HCT116 (cell line): ENCODE measurements at places on chromosomes 4 and X. TPM values are rescaled to one million over a fixed set of nuclear protein-coding genes. Genes with fewer than 3 reads are reported as not detected.

DNA sequence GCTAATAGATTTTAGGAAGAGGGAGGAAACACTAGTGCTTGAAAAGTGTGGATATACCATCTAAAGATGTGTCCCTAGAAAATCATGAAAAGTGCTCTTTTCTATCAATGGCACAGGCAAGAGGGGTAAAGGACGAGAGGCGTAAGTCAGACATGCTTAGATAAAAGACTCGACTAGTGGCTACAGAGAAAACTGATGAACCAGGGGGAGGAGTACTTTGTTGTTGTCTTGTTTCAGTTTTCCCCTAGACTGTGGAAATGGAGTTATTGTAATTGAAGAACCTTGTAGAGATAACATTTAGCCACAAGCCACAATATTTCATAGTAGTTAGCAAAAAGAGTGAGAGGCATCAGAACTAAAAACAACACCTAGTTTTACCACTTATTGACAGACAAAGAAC, 21.4 kb downstream of the GALNTL6 start:
- no peaks in the 10 kb centered on the region for H3K36me3 ChIP-seq
- DNase-seq = no peak
- H3K4me3 ChIP-seq = no peak overlapping the region
- no peaks in the 10 kb centered on the region for H3K4me1 ChIP-seq
- H3K27me3 ChIP-seq = no peaks in the 10 kb centered on the region

GRCh38 chrX:42491137-42491907, 286.6 kb downstream of the PPP1R2C start:
- no peak for DNase-seq
- H3K4me3 ChIP-seq = no peak overlapping the region
- no peaks in the 10 kb centered on the region for H3K4me1 ChIP-seq
- no peaks in the 10 kb centered on the region for H3K27me3 ChIP-seq
- no peaks in the 10 kb centered on the region for H3K36me3 ChIP-seq
- no peak overlapping the region for H3K27ac ChIP-seq

The MGARP gene
- total RNA-seq = 0.22 TPM

DNA sequence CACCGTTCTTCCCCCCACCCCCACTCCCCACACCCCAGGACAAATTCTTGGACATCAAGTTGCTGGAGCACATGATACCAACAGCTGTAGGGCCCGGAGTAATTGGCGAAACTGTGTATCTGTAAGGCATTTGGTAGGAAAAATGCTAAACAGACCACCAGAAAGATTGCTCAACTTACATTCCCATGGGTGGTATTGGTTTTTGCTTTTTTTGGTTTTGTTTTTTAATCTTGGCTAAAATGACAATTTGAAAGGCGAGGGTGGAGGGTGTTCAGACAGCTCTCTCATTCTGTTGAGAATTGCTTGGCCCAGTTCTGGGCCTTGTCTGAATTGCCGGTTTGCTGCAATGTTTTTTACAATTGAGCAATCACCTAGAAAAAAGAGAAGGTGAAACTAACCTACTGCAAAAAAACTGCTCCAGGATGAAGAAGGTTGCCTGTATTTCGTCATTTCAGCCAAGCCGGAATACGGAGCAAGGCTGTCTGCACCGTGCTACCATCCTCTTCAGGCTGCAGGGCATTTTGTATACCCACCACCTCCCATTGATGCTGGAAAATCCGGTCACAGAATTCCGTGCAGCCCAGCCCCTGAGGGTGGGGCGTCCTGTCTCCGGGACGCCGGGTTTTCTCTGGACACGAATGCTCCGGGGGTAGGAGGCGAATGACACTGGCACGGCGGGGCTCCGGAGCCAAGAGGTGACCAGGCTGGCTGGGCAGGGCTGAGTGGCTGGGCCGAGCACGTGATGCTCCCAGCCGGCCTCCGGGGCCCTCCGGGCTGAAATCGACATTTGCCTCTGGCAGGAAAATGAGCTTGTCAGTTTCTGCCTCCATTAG, at the start of gene CLCN4:
Gene CLCN4, plus strand, starts transcription at position 777 of the 833 bp plus-strand sequence. CDS start 28,058 bp downstream, outside the sequence.
- no peaks in the 10 kb centered on the region for H3K27me3 ChIP-seq
- H3K4me3 ChIP-seq = peak within 1 kb of the TSS; percentile 55
- H3K27ac ChIP-seq = peak within 1 kb of the TSS; percentile 35
- H3K4me1 ChIP-seq = peaks cover 4% of the 10 kb centered on the region; the same call in 1 of the 2 replicates
- H3K36me3 ChIP-seq = no peaks in the 10 kb centered on the region

- H3K4me3 ChIP-seq = no peak overlapping the region
- DNase-seq = no peak
- no peak overlapping the region for H3K27ac ChIP-seq
- no peaks in the 10 kb centered on the region for H3K36me3 ChIP-seq
- H3K4me1 ChIP-seq = no peaks in the 10 kb centered on the region
Measured at GRCh38 chr4:20017777-20018115, 234.0 kb upstream of the SLIT2 start.

The SMIM10L2A gene
- 1.5 TPM for total RNA-seq
